ENCODE measurements at places on chromosomes 12 and 14.

- no peak for DNase-seq
Observed at GRCh38 chr12:13090054-13090453, 13.4 kb downstream of the GSG1 start.

- DNase-seq = peak; percentile 73
Observed at GRCh38 chr12:13362260-13362841, 165.8 kb downstream of the EMP1 start.

GRCh38 chr12:64633940-64634337, 23.6 kb downstream of the RASSF3 start:
- DNase-seq = peak; percentile 28

DNA sequence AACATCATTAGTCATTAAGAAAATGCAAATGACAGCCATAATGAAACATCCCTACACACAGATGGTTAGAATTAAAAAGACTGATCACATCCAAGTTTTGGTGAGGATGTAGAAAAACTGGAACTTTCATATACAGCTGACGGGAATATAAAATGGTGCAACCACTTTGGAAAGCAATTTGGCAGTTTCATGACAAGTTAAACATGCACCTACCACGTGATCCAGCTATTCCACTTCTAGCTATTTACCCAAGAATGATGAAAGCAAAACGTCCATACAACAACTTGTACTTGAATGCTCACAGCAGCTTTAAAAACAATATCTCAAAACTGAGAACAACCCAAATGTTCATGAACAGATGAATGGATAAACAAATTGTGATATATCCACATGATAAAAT, 77.9 kb upstream of the AVPR1A start:
- no peak for DNase-seq

DNA sequence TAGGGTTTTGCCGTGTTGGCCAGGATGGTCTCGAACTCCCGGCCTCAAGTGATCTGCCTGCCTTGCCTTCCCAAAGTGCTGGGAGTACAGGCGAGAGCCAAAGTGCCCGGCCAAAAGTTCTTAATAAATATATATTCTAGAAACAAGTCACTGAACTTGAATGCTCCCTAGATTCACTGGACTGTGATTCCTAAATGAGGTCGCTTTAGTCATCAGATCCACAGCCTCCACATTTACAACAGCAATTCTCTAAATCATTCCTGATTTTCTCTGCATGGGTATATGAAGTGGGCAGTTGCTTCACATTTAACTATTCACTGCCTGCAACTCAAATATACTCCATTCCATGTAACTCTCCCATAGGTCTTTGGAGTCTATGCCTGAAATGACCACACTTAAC, 813.0 kb downstream of the GALC start:
- no peak for DNase-seq

GRCh38 chr12:105485321-105485910, 154.9 kb downstream of the C12orf75 start:
- no peak for DNase-seq

DNA sequence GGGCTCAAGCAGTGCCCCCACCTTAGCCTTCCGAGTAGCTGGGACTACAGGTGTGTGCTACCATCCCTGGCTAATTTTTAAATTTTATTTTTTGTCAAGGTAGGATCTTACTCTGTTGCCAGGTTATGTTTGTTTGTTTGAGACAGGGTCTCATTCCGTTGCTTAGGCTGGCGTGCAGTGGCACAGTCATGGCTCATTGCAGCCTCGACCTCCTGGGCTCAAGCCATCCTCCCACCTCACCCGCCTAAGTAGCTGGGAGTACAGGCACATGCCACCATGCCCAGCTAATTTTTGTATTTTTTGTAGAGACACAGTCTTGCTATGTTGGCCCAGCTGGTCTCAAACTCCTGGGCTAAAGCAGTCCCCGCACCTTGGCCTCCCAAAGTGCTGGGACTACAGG, 83.3 kb upstream of the KCNH3 start:
- no peak for DNase-seq

DNA sequence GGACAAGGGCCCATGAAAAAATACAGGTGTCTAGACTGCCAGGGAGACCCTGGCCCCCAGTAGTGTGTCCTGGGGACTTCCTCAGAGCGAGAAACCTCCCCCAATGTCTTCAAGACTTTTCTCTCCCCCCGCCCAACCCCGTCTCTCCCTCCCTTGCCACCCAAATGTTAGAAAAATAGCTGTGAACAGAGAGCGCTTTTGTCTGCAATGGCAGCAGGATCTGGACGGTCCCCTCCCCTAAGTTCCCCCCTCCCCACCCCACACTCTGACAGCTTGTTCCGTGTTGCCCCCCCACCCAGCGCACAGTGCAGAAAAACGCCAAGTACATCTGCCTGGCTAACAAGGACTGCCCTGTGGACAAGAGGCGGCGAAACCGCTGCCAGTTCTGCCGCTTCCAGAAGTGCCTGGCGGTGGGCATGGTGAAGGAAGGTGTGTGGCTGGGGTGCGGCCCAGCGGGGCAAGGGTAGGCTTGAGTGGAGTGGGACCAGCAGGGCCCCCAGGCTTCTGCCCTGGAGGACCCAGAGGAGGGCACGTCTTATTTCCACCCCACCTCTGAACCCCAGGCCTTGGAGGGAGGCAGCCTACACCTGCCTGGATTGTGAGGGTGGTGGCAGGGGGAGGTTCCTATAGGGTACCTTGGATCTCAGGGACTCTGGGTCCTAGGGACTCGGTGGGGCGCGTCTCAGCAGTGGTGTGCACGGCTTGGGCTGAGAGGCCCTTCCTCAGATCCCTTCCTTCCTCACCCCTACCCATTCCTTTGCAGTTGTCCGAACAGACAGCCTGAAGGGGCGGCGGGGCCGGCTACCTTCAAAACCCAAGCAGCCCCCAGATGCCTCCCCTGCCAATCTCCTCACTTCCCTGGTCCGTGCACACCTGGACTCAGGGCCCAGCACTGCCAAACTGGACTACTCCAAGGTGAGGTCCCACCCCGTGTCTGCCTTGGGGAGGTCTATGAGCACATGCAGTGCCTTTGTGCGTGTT, 4.8 kb downstream of the NR4A1 start:
- no peak for DNase-seq

DNA sequence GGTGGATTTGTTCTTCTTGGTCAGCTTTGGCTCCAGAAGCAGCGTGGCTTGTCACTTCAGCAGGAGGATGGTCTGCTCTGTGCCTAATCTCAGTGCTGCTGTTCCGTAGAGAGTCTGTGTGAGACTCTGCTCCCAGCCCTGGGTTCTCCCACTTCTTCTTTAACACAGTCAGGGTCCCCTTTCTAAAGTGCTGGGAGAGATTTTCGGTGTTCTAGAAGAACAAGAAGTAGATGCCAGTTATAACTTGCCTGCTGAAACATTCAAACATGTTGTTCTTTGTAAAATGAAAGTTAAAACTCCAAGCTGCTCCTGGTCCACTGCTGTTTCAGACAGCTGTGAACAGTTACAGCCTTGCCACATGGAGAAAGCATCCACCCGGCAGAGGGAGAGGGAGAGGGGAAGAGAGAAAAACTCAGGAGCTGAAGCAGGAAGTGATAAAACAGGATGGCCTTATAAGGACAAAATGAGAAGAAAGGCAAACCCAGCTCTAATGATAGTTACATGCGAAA, 55.2 kb upstream of the CERS5 start:
- DNase-seq = peak; percentile 31

GRCh38 chr14:69631509-69631908, 20.1 kb downstream of the SUSD6 start:
- DNase-seq = no peak

DNA sequence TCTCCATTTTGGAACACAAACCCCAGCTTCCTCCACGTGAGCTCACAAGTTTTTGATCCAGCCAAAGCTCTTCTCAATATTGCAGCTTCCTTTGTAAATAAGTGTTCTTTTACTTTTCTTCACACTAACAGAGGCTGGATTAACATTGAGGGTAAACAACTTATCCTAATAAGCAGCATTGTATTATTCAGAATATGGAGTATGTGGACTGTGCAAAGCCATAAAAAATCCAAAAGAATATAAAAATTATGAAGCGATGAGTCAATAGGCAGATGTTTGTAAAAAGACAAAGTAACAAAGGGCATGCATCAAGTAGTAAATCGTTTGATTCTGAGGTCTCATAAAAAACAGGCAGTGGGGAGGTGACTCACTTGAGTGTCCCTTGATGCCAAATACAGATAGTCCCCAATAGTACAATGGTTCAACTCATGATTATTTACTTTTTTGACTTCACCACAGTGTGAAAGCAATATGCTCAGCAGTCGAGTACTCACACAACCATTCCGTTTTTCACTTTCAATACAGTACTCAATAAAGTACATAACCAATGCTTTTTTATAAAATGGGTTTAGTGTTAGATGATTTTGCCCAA, 23.1 kb upstream of the KCNK10 start:
- DNase-seq = no peak

- no peak for DNase-seq
Observed at GRCh38 chr14:28671425-28671824, 95.2 kb upstream of the FOXG1 start.

DNA sequence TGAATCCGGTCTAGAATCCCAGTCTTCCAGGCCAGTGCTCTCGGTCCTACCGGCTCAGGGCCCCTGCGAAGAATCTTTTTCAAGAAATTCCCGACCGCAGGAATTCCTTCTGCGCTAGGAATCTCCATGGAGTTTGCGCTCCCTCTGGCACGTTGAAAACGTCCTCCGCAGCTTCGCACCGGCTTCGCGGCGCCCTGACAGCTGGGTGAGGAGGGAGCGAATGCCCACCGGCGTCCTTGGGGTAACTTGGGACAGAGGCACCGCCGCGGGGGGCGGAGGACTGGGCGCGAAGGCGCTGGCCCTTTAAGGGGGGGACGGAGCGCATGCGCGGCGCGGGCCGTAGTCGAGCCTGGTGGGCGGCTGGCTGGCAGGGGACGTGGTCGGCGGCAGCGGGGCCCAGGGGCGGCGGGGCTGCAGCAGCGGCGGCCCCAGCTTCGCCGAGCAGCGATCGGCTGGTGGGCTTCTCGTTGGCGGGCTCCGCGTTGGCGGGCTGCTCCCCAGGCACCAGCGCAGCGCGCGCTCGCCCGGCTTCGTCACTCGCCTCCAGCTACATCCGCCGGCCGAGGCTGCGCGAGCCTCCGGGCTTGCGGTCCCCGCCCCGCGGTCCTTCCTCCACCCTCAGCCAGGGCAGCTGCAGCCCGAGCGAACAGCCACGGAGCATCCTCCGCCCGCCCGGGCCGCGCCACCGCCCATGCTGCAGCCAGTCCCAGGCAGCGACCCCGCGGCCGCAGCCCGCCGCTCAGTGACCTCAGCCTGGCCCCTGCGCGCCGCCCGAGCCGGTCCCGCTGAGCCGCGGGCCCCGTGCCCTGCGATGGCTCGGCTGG, at the start of gene VASH1:
VASH1 (plus strand) TSS at position 333 of the 824 bp plus-strand sequence. CDS start 1,354 bp downstream, outside the sequence.
- DNase-seq = peak; percentile 78

- DNase-seq = no peak
Observed at GRCh38 chr14:100528962-100529560, 58.2 kb downstream of the BEGAIN start.

DNA sequence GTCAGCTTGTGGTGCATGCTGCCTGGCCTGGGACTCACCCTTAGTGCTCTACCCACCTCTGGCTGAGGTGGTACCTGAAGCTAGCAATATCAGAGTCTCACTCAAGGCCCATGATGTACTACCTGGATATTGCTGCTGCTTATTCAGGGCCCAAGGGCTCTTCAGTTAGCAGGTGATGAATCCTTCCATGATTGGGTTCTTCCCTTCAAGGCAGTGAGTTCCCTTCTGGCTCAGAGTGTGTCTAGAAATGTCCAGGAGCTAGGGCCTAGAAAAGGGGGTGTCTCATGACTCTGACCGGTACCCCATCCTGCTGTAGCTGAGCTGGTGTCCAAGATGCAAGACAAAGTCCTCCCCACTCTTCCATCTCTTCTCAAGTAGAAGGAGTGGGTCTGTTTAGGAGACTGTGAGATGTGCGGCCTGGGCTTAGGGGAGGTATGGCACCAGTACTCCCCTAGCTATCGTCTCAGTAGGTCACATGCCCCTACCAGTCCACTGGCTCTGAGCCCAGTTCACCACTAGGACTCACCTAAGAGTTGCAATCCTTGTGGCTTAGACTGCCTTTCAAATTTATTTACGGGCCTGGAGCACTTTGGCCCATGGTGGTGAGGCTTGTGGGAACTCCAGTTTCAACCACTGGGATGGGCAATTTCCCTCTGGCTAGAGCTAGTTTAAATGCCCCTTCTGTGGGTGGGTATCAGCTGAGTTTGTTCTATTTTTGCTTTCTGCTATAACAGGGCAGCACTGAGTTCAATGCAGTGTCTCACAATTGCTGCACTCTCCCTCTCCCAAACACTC, 12.2 kb downstream of the PRORP start:
- DNase-seq = no peak

DNA sequence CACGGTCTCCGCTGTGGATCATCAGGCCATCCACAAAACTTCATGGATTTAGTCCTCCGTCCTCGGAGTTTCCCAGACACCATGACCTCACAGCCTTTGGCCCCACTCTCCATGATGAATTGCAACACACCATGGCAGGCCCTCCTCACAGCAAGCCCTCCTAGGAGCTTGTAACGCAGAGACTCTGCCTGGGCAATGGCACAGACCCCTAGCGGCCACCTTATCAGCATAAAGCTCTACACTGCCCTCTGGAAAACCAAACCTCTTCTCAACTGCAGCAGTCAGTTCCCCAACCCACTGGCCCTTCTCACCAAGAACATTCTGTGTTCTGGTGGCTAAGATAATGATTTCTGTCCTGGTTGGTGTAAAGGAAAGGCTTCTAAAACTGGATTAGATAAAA, 238.4 kb upstream of the USP15 start:
- DNase-seq = no peak

DNA sequence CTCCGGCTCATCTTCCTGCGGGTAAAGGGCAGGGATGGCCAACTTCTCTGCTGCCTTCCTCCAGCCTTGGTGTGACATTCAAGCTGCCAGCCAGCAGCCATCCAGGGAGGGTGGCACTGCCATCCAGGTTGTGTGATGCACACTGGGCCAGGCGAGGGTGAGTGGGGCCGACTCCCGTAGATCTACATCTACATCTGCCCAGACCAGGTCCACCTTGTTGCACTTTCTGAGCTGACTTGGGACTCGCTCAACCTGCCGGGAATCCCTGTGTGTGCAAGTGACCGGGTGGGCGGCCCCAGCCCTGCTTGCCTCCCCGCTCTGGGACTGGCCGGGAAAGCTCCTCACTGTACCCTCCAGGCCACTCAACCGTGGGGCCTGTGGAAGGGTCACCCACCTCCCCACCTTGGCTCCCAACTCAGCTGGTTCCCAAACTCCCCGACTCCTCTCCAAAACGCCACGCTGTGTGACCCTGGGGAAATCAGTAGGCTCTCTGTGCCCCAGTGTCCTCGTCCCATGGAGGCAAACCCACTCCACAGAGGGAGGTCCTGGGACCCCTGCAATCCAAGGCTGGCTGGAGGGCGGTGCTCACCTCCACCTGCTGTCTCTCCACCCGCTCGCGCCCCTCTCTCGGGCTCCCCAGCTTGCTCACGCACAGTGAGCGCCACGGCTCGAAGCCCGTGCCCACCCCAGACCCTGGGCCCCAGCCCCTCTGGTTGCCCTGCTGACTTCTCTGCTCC, 14.7 kb downstream of the JAG2 start:
- no peak for DNase-seq

GRCh38 chr12:2739832-2740641, 54.7 kb upstream of the FKBP4 start:
- DNase-seq = no peak

DNA sequence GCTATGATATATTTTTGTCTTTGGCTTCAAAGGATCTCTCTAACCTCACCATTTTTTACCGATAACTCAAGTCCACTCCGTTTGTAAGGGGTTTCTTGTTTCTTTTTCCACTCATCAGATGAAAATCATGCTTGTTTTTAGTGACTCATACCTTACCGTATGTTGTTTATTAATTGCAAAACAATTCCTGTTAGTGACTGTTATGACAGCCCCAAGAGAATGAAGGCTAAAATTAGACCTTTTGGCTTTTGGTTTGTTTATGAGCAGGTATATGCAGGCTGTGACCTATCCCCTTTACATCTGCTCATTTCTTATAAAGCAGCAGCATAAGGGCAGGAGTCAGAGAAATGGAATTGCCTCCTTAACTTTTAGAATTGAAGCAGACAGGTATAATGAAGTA, 319.8 kb downstream of the CEP128 start:
- DNase-seq = no peak

All from stimulated activated CD4-positive, alpha-beta T cell treated with anti-CD3 and anti-CD28 coated beads, Interleukin-15, amount 100 ng/mL, for 24 hours (primary cell).